Right atrium auricular region (tissue), 2 donors: ENCODE measurements at places on chromosomes 2 and 18.

DNA sequence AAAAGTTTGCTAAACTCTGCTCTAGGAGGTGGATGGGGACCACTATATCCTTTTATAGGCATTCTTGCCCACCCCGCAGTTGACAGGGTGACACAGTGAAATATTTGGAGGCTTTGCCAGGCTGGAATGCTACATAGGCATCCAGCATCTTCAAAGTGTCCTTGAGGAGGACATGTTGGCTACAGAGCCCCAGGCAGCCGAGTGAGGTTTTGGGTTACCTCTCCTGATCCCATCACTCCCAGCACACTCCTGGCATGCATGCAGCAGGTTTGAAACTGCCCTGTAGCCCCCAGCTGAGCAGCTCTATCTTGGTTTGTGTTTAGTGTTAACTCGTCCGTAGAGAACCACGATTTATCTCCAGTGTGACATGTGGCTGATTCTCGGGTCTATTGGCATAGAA, 7.3 kb downstream of the FOSL2 start:
- DNase-seq = no peak

DNA sequence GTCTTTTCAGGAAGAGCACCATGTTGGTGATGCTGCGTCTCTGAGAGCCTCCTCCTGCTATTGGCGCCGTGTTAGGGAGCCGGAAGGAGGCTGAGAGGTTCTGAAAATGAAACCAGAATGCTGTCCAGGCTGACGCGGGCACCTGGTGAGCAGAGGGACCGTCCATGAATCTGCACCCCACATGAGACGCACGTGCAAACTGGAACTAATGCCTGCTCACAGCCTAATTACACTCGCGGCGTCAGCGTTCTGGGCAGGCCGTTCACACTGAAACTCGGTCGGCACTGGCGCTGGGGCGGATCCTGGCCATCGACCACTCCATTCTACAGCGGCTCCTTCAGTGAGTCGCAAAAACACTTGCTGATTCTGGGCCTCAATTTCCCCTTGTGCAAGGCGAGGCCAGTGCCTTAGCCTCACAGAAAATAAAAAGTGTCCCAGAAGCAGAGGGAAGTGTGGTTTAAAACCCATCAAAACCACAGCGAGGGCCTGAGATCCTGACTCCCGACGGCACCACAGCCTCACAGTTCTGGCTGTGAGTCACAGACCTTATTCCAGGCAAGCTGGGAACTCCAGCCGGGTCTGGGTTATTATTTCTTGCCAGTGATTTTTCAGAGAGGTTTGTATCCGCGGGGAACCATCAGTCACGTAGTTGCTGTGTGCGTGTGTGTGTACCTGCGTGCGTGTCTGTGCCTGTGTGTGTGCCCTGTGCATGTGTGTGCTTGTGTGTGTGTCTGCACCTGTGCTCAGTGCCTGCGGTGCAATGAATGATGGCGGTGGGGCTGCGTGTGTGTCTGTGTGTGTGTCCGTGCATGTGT, 49.1 kb upstream of the CTDP1 start:
- DNase-seq = peak; percentile 38

DNA sequence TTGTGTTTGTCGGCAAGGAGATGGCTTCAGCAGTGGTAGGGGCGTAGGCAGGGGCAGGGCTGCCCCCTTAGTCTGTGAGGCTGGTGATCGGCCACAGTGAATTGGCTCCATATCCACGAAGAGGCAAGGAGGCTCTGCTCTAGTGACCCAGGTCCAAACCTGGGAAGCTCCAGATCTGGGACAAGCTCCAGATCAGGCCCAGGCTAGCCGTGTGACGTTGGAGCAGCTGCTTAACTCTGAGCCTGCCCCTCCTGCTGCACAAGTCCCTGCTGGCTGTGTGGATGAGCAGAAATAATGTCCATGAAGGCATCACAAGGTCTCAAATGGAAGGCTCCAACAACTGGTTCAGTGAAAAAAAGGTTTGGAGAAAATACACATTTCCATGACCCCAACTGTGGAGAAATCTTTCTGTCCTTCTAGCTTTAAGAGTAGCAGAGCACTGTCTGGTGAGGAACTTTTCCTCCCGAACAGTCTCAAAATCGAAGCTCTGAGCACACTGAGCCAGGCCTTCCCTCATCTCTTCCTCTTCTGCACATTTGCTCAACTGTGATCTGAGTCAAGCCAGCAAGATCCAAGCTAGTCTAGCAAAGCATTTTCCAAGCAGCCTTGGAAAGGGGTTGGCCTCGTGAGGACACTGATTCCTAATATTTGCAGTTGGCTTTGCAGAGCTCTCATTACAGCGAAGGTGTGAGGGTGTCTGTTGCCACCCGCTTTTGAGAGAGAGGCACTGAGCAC, 67.0 kb upstream of the TCF7L1 start:
- DNase-seq = no peak

DNA sequence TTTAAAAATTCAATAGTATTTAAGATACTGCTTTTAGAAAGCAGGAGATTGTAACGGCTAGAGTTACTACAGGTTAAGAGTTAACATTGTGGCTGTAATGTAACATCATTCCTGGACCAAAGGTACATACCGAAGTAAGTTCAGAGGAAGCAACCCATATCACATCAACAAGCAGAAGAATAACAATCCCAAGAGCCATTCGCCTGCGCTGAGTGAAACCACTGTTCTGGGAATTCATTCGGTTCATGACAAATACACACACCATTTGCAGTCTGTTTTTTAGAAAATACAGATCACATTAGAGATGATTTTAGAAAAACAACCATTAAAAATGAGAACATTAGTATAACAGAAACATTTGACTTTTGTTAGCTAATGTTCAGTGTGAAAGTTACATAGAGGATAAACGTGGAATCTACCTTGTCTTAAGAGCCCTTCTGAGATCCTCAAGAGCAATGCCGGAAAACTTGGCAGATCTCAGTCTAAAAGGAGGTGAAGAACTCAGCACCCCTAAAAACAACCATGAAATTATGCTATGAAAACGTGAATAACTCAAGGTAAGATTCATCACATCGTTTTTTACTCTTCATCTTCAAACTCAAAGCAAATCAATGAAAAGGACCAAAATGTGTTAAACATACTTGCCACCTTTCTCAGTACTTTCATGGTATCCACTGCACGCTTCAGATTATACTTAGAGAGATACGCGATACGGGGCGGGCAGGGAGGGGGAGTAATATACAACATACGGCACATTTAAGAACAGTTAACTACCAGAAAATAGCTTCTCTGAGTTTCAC, 1.2 kb downstream of the SLC35F5 start:
- no peak for DNase-seq

GRCh38 chr2:12178289-12179080, 432.1 kb downstream of the LPIN1 start:
- no peak for DNase-seq

DNA sequence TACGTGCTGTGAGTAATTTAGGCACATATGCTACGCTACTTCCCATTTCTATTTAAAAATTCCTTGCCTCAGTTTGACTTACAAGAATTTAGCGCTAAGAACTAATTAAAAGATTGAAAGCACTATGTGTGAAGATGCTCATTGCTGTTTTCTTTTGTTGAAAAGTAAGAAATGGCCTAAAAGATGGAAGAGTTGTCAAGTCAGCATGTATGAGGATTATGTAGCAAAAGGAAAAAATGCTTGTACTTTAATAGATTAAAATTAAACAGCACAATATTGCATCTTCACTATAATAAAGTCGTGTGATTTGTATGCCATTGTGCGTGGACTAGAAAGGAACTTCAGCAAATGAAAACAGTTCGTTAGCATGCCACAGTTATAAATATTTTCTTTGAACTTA, 77.0 kb downstream of the COX7A2L start:
- DNase-seq = no peak

DNA sequence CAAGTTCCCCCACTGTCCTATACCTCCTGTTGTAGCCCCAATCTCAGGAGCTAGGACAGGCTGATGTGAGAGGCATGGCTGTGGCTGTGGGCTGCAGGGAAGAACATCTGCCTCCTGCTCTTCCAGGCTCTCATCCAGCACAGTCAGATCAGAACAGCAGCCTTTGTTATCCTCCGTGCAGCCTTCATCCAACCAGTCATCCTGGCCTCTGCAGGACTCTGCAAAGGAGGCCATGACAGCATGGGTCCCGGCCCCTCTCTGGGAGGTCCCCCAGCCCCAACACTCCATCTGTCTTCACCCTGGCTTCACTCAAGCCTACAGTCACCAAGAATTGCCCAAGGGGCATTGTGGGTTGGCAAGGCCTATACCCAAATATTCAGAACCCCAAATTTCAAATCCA, 223.2 kb upstream of the COPS8 start:
- peak; percentile 47 for DNase-seq

- DNase-seq = no peak
These were observed 498.6 kb downstream of the CCDC85A start for GRCh38 chr2:56682397-56682760.

- no peak for DNase-seq
These were observed 109.1 kb downstream of the CDK15 start for GRCh38 chr2:201915446-201915845.

- no peak for DNase-seq
These were observed 139.6 kb upstream of the RGPD4 start for GRCh38 chr2:107687073-107687472.

GRCh38 chr2:96092573-96092877, 23.8 kb downstream of the ADRA2B start:
- DNase-seq = no peak

DNA sequence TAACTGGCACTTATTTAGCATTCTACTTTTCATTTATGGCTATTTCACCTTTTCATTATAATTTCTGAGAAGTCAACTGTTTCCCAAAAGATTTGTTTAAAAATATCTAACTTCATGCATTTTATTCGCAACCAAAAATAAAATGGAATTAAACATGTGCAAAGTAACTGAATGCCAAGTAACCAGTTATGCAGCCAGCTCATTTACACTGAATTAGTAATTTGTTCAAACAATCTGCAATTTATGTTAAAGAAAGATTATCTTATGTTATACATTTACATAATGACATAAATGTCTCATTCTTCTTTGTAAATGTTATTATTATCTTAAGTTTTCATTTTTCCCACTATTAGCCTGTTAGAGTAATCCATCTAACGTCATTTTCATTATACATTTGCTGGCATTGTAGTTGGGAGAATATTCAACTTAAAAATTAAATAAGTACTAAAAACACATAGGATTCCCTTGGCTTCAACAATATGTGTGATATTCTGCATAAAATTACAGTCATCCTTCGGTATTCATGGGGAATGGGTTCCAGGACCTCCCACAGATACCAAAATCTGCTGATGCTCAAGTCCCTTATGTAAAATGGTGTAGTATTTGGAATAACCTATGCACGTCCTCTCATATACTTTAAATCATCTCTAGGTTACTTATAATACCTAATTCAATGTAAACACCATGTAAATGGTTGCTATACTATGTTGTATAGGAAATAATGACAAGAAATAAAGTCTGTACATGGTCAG, 43.7 kb upstream of the STAM2 start:
- no peak for DNase-seq

GRCh38 chr2:167844714-167845530, 402.5 kb downstream of the STK39 start:
- no peak for DNase-seq

- DNase-seq = no peak
These were observed 126.0 kb upstream of the ACVR2A start for GRCh38 chr2:147718831-147719230.

GRCh38 chr2:54308782-54309181, 52.8 kb upstream of the TSPYL6 start:
- DNase-seq = no peak

- no peak for DNase-seq
These were observed 89.5 kb downstream of the SLC4A10 start for GRCh38 chr2:161713706-161714105.
